Activated naive CD8-positive, alpha-beta T cell treated with anti-CD3 and anti-CD28 coated beads, Interleukin-2, amount 10 ng/mL, durations not matched to agents 7 days and 5 days (primary cell): ENCODE measurements at places on chromosomes 2 and 18. TPM values are rescaled to one million over a fixed set of nuclear protein-coding genes. Genes with fewer than 3 reads are reported as not detected.

GRCh38 chr2:197838579-197838978 lies 34.2 kb downstream of the PLCL1 start:
- DNase-seq = no peak
- H3K4me1 ChIP-seq = peaks cover 15% of the 10 kb centered on the region
- no peaks in the 10 kb centered on the region for H3K27me3 ChIP-seq
- peak overlapping the region; percentile 74 for H3K27ac ChIP-seq

GRCh38 chr2:108602422-108602821 lies 68.2 kb downstream of the LIMS1 start:
- H3K27me3 ChIP-seq = no peaks in the 10 kb centered on the region
- H3K4me1 ChIP-seq = peaks cover 17% of the 10 kb centered on the region
- H3K27ac ChIP-seq = no peak overlapping the region
- no peak for DNase-seq

GRCh38 chr2:201507725-201508124 lies 56.2 kb downstream of the STRADB start:
- peaks cover 7% of the 10 kb centered on the region for H3K36me3 ChIP-seq
- no peaks in the 10 kb centered on the region for H3K27me3 ChIP-seq
- H3K4me1 ChIP-seq = no peaks in the 10 kb centered on the region
- H3K27ac ChIP-seq = no peak overlapping the region
- no peak overlapping the region for H3K4me3 ChIP-seq

DNA sequence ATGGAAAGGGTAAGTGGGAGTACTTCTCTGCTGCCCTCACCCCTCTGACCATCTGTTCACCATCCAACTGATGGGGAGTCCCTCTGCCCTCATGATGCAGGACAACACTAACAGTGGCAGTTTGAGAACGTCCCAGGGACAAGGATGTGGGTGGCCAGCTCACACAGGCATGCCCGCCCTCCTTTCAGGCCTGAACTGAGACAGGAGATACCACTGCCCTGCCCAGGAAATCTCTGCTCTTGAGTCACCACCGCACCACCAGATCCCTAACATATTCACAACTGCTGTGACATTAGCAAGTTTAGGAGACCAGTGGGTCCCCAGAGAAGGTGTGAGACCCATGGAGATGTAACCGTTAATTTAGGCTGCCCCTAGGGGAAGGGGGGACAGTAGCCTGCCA lies 66.2 kb downstream of the TRAPPC8 start:
- no peak overlapping the region for H3K27ac ChIP-seq
- DNase-seq = no peak
- H3K36me3 ChIP-seq = peaks cover 52% of the 10 kb centered on the region
- H3K4me1 ChIP-seq = peaks cover 4% of the 10 kb centered on the region
- no peaks in the 10 kb centered on the region for H3K27me3 ChIP-seq

DNA sequence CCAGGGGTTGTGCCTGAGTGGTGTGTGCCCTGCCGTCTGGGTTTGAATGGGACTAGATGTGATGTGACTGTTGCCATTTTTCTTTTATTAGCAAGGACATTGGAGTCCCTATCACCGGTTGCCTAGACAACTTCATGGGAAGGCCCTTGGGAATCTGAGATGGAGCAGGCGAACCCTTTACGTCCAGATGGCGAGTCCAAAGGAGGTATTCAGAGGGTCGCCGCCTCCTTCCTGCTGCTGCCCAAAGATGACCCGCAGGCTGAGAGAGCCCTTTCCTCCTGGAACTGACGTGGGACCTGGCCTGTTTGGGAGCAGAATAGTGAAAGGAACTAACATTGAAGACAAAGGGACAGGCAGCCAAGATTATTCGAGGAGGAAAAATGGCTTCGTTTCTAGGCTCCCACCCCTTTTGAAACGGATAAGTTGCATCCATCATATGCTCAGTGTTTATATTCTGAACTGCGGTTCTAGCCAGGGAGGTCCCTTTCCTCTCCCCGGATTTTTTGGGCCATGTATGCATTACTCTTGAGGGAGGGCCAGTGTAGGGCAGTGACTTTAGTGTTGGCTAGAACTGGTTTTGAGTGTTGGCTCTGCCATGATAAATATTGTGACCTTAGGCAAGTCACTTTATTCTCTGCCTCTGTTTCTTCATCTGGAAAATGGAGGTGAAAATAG lies 673 bp downstream of the CENPO start:
- peak; percentile 33 for DNase-seq
- H3K36me3 ChIP-seq = peaks cover 37% of the 10 kb centered on the region
- peak overlapping the region; percentile 96 for H3K4me3 ChIP-seq
- peak overlapping the region; percentile 100 for H3K27ac ChIP-seq
- peaks cover 34% of the 10 kb centered on the region for H3K4me1 ChIP-seq

The TCF23 gene
- not detected for total RNA-seq

DNA sequence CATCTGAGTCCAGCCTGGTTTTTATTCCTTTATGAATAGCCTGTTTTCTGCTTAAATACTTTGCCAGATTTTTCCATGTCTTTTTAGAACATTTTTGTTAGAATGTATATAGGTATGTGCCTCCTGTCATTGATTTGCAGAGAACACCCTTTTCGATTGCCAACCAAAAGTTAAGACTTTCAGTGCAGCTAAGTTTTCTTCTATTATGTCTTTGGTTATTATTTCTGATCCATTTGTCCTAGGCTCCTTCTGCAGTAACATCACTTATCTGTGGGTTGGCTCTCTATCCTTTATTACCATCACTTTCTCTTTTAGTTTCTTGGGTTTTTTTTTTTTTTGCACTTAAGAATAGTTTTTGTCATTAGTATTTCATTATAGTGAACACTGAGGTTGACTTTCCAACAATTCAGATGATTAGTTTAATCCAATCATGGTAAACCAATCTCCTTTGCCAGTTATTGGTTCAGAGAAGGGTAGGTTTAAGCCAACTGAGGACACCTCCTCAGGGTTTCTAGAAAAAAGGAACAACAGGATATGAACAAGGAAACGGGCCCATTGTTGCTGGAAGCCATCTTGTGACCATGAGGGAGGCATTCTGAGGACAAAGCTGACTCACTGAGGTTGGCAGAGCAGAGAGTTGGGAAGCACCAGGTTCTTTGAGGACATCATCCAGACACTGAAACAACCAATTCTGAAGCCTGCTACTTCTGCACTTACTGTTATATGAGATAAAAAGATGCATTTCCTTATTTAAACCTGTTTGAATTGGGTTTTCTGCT lies 37.9 kb upstream of the GBX2 start:
- H3K4me1 ChIP-seq = no peaks in the 10 kb centered on the region
- H3K27me3 ChIP-seq = no peaks in the 10 kb centered on the region
- no peak overlapping the region for H3K4me3 ChIP-seq
- H3K36me3 ChIP-seq = no peaks in the 10 kb centered on the region

The PRSS56 gene
- not detected for total RNA-seq

The TTC31 gene
- total RNA-seq = 46.2 TPM

GRCh38 chr18:7609617-7610016 lies 42.5 kb downstream of the PTPRM start:
- no peaks in the 10 kb centered on the region for H3K36me3 ChIP-seq
- no peaks in the 10 kb centered on the region for H3K4me1 ChIP-seq
- H3K4me3 ChIP-seq = no peak overlapping the region
- no peak for DNase-seq

The CD8B gene
- total RNA-seq = 475 TPM

The DBI gene
- 147 TPM for total RNA-seq

- H3K4me1 ChIP-seq = peaks cover 7% of the 10 kb centered on the region
- no peak for DNase-seq
- H3K27me3 ChIP-seq = peaks cover 3% of the 10 kb centered on the region
- no peak overlapping the region for H3K27ac ChIP-seq
- no peaks in the 10 kb centered on the region for H3K36me3 ChIP-seq
These were observed 26.3 kb downstream of the B4GALT6 start for GRCh38 chr18:31657823-31658669.

GRCh38 chr2:119756837-119757236 lies 2.9 kb upstream of the PTPN4 start:
- H3K36me3 ChIP-seq = no peaks in the 10 kb centered on the region
- peaks cover 20% of the 10 kb centered on the region for H3K4me1 ChIP-seq
- H3K27me3 ChIP-seq = peaks cover 3% of the 10 kb centered on the region
- no peak overlapping the region for H3K27ac ChIP-seq
- no peak for DNase-seq
